ENCODE measurements at places on chromosomes 1 and 21.

DNA sequence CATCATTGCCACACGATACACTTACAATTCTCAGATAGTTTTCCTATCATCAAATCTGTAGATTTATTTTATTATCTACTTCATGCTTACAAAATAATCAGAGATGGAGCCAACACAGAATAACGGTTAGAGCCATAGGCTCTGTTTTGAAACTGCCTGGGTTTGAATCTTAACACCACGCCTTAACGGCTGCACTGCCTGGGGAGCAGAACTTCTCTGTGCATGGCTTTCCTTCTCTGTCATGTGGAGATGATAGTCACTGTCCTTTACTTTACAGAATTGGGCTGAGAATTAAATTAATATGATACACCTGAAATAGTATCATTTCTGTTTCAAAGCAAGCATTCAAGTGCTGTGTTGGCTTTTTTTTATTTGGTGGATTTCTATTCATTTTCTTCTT lies 177.8 kb downstream of the HMCN1 start:
- DNase-seq, result no peak

DNA sequence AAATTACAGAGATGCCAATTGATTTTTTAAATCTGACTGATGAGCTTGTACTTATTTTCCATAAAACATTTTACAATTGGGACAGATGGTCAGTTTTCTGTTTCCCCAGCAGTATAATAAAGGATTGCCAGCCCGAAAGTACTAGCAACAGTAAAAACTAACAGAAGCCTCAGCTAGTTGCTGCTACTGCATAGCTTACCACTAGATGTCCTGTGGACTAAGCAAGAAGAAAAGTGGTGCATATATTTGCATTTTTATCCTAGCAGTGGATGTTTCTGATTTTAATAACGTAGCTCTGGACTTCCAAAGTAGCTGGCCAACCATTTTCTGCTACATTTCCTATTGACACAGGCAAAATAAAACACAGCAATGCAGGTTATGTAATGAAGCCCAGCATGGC lies 241.5 kb downstream of the BARHL2 start:
- DNase-seq, result peak; percentile 11

- DNase-seq, result no peak
These were observed 2.9 kb downstream of the GFI1 start for GRCh38 chr1:92483610-92484471.

GRCh38 chr1:67162954-67163353 lies 3.3 kb upstream of the IL23R start:
- peak; percentile 62 for DNase-seq

DNA sequence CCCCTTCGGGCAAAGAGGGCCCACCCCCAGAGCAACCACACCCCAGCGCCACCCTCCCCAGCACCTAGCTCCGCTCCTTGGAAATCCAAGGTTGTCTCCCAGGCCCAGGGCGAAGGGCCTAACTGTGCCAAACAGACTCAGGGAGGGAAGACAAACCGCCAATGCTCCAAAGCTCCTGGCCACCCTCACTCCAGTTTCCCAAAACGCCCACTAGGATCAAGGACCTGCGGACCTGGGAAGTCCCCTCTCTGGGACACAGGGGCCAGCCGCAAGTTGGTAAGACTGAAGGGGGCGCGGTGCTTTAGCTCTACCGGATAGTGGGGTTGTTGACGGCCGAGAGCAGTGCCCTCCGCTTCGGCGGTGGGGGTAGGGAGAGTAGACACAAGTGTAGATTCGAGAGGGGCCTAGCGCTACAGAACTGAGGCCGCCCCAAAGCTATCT lies 581 bp downstream of the IRF6 start:
- DNase-seq, result no peak

DNA sequence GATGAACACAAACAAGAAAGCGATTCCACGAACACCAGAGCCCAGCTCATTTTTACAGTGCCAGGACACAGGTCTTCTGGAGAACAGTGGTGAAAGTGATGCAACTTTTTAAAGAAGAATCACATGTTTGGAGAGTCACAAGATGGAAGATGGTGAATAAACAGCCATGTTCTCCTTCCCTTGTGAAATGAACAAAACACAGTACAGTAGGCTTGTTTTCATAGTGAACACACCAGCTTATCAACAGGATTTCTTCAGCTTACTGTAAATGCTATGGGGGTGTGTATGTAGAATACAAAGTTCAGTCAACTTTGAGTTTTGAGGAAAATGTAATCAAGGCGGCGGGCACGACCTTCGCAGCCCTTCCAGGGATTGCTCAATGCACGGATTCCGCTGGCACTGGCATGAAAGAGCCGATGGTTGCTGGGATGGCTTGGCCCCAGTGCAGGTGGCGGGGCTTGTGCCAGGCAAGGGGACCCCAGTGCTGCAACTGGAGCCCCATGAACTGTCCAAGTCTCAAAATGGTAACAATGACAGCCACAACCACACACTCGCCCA lies 9.7 kb downstream of the TMPRSS3 start:
- no peak for DNase-seq

GRCh38 chr1:162720996-162721395 lies 69.5 kb upstream of the HSD17B7 start:
- no peak for DNase-seq

DNA sequence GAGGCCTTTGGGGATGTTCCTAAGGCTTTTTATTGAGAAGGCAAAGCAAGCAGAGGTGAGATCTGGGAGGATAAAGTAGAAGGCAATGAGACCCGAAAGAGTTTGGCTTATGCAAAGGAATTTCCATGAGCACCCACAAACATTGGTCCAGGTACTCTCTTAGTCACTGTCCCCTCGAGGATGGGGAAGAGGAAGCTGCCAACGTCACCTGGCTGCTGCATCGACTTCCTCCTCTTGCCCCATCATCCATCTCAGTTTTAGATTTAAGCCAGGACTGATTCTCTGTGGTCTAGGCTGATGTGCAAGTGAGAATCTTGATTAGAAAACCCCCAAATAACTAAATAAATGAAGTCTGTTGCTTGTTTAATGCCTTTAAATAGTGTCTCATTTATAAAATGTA lies 28.7 kb downstream of the RUNX1 start:
- DNase-seq, result no peak

- DNase-seq, result no peak
These were observed 5.3 kb downstream of the RSPH1 start for GRCh38 chr21:42490720-42491119.

- no peak for DNase-seq
These were observed 264.2 kb downstream of the GRIK3 start for GRCh38 chr1:36769886-36770830.

DNA sequence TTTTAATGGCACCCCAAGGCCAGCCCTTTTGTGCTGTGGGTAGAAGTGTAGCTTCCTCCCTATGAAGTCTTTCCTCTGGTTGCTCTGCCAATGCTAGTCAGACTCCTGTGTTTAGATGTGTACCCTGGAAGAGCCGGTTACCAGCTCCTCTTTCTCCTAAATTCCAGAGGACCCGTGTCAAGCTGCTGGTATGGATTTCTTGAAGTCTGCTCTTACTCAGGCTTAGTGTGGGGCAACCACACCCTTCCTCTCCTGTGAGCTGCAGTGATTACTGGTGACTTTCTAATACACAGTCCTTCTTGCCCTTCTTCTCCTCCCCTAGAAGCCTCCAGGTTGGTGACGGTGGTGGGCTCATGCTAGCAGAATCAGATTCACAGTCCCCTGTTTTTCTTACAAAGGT lies 74.1 kb upstream of the AKT3 start:
- peak; percentile 62 for DNase-seq

DNA sequence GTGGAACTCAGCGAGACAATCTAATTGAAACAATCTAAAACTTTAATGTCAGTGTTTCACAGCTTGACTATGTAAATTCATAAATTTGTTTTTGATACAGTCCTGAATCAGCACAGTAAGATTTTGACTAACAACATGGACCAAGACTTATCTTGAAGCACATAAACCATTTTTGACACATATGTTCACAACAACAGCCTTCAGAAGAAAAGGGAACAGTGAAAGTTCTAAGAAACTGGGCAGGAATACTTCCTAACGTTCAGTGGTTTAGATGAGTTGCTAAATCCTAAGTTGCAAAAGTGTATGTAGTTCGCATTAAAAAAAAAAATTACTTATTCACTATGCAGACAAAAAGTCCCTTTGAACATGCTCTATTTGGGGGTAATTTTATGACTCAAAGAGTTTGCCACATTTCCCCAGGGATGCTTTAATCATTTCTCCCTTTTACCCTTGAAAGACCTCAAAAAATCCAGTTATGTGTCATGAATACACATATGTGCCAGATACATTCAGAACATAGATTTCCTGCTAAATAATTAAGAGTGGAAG lies 120.2 kb downstream of the MRPL39 start:
- no peak for DNase-seq

DNA sequence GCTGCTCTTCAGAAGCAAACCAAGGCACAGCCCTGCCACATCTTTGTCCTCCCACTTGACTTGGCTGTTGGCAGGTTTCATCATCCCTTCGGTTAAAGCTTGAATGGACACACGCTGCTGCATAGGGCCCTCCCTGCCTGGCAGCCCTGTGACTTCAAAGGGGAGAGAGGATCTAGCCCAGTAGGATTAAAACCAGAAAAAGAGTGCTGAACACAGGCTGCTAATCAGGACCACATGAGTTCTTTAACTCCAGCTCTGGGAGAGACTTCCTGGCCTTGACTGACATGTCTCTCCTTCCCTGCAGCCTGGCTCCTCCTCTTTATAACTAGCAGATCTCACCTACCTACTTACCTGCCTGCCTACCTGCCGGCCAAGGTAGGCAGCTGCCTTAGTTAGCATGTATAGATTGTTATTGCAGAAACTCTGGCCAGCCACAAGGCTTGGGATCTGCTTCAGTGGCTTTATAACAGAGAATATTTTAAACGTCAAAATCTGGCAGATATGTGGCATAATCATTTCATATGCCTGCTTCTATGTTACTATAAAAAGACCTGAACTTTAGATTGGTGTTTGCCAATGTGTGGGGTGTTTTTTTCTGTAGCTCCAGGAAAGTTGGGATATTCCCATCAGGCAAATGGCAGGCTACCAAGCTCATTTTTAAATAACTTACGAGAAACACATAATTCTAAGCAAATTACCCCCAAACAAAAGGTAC lies 49.4 kb downstream of the ERG start:
- DNase-seq, result no peak

GRCh38 chr1:23759277-23759676 lies 16.0 kb downstream of the ELOA start:
- peak; percentile 49 for DNase-seq

- no peak for DNase-seq
These were observed 72.8 kb upstream of the BCL10 start for GRCh38 chr1:85349224-85349623.

DNA sequence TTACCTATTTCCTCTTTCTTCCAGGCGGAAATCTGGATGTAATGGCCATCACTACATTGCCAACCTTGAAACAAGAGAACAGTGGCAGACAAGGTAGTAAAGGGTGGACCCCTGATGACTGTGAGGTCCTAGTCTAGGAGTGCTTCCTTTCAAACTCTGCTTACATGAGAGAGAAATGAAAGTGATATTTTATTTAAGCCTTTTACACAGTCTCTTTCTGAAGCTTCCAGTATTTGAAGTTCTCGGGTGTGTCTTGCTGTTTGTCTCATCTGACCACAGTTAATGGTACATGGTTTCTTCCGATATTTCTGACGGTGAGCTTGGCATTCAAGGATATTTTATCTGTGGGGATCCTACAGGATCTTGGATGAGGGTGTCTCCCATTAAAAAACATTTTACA lies 215.2 kb downstream of the SLC45A1 start:
- DNase-seq, result no peak

DNA sequence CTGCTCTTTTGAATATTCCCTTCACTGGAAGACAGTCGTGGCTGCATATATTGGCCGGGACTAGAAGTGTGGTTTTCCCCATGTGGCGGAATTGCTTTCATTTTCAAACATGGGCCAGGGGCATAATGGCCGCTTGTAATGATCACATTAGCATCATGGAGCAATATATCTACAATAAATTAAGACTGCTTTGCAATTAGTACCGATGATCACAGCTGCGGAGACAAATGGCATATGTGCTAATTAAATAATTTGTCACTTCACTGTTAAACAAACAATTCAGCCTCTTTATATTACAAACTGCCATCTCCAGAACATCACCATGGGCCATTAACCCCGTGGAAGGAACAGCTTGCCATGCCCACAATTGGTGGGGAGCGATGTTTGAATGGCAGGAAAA lies 68.2 kb upstream of the OLIG2 start:
- DNase-seq, result no peak

Data from iris pigment epithelial cell (primary cell).